IPS DF 19.7 (cell line): ENCODE measurements at places on chromosomes 5 and 9.

GRCh38 chr5:36029914-36030313 lies 36.8 kb downstream of the UGT3A2 start:
- no peak for DNase-seq

- DNase-seq, result no peak
Measured at GRCh38 chr9:87671478-87671877, 54.4 kb upstream of the CTSL start.

- no peak for DNase-seq
Measured at GRCh38 chr5:140882591-140882899, 621 bp downstream of the PCDHA13 start.

GRCh38 chr5:17058438-17058837 lies 122.3 kb upstream of the MYO10 start:
- no peak for DNase-seq

- no peak for DNase-seq
Measured at GRCh38 chr9:127808347-127809001, 5.8 kb downstream of the FPGS start.

- no peak for DNase-seq
Measured at GRCh38 chr5:10216107-10216506, 33.6 kb downstream of the ATPSCKMT start.

- DNase-seq, result no peak
Measured at GRCh38 chr9:5884191-5884590, 6.5 kb upstream of the MLANA start.

DNA sequence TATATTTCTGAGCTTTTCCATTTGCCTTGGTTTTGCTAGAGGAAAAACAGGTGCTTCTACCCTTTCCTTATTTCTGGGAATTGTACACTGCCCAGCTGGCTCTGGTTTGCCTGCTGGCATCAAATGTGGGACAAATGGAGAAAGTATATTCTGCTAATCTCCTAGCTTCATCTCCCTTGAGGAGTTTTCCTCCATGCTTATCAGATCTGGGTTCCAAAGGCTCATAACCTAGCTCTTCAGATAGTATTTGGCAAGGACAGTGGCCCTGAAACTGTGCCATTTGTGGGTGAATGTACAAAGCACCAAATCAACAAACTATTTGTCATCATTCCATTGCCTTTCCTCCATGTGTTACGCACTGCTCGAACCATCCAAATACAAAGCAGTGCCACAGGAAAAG lies 16.2 kb downstream of the PRLR start:
- DNase-seq, result no peak
